ENCODE measurements at places on chromosomes 7 and 10.

DNA sequence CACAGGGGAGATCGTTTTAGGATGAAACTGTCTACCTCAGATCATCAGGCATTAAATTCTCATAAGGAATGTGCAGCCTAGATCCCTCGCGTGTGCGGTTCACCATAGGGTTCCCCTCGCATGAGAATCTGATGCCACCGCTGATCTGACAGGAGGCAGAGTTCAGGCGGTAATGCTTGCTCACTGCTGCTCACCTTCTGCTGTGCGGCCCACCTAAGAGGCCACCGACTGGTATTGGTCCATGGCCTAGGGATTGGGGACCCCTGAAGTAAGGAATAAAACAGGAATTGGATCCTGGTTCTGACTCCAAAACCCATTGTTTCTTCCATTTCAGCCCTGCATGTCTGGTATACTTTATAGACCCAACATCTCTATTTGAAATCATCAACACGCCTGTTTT, 4.1 kb downstream of the NOD1 start:
- no peak for DNase-seq

GRCh38 chr7:94391726-94392392, 2.8 kb upstream of the COL1A2 start:
- DNase-seq: no peak

DNA sequence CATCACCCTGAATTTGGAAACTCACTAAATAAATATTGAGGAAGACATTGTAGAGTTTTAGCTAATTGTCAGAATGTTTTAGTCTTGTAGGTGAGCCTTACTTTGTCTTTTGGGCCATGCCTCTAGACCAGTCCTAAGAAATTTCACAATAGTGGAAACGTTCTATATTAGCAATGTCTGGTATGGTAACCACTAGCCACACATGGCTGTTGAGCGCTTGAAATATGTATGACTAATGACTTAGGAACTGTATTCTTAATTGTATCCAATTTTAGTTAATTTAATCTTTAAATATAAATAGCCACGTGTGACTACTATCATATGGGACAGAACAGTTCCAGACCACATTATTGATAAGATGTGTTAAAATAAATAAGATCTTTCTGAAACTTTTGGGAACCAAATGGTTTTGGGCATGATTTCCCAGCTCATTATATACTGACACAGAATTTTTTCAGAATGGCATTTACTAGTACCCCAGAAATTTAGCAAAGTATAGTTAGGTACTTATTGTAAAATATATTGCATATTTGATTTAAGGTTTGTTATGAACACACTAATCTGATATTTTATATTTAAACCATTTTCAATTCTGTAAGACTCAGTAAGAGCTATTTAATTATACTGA, 95.0 kb downstream of the VPS50 start:
- no peak for DNase-seq

GRCh38 chr10:15504101-15504840, 133.2 kb upstream of the FAM171A1 start:
- no peak for DNase-seq

DNA sequence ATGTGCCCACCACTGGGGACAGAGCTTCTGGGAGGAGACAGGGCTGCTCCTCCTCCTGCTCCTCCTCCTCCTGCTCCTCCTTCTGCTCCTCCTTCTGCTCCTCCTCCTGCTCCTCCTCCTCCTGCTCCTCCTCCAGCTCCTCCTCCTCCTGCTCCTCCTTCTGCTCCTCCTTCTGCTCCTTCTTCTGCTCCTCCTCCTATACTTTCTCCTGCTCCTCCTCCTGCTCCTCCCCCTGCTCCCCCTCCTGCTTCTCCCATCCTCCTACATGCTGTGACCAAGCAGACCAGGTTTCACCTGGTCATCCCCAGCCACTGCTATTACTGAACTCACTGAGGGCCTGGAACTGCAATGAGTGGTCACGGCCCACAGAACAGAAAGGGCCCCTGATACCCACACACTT, 154.0 kb upstream of the PPP2R2D start:
- no peak for DNase-seq

DNA sequence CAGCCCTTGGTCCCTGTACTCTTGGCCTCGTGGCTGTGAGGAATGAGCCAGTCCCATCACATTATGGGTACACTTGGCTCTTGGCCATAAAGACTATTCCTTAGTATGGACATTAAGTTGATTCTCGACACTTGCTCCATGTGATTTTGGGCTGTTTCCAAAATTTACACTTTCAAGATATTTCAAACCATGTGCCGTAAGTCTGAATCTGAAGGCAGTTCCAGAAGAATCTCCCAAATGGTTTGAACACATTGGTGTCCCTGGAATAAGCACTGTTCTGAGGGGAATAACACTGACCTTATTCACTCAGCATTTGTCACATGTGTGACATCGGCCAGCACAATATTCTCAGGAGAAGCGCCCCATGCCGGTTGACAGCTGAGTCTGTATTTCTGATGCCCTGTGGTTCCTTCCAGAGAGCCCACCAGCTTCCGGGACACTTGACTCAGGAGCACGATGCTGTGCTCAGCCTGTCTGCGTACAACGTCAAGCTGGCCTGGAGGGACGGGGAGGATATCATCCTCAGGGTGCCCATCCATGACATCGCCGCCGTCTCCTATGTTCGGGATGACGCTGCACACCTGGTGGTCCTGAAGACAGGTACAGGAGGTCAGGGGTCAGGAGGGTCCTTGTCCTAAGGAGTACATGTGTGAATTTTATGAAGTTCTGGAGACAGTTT, 24.6 kb downstream of the NACAD start:
- no peak for DNase-seq

DNA sequence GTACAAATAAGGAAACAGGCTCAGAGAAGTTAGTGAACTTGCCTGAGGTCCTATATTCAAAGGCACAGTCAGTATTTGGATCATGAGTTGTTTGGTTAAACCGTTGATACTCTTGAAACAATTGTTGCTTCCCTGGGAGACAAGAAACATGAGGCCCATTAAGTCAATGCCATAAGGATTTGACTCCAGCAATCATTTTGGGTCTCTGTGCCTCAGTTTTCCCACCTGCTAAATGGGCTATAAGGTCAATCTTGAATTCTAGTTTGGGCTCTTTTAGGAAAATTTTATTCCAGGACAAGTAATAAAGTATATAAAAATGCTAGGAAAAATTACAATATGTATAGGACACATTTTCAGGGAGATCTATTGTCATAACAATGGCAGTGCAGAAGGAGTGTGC, 202.1 kb downstream of the TMEM26 start:
- no peak for DNase-seq

DNA sequence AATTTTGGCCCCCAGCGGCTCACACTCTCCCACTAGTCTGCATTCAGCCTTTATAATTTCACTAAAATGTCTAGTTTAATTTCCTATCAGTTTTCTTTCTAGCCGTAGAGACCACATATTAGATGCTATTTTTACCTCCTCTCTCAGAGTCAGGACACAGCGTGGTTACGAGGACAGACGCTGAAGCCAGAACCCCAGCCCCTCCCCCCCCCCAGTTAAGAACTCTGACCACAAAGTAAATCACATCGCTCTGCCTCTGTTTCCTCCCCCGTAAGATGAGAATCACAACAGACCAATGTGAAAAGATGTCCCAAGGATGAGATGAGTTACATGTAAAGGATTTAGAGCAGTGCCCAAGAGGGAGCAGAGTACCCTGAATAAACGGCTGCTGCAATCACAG, 11.1 kb upstream of the TARP start:
- no peak for DNase-seq

- DNase-seq: no peak
Measured at GRCh38 chr10:10855151-10855581, 162.5 kb upstream of the CELF2 start.

- DNase-seq: no peak
Measured at GRCh38 chr10:5893321-5893720, 3.3 kb downstream of the FBH1 start.

GRCh38 chr10:1572519-1573333, 164.6 kb downstream of the ADARB2 start:
- DNase-seq: no peak

GRCh38 chr7:17618652-17618974, 320.2 kb downstream of the AHR start:
- DNase-seq: no peak

DNA sequence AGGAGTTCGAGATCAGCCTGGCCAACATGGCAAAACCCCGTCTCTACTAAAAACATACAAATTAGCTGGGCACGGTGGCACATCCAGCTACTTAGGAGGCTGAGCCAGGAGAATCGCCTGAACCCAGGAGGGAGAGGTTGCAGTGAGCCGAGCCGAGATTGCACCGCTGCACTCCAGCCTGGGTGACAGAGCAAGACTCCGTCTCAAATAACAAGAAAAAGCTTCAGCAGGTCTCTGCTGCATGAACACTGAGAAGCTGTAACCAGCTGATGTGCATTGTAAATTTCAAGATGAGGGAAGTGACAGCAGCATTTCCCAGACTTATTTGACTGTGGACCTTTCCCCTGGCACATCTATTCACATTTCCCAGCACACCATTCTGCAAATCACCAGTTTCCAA, 222.0 kb downstream of the CALN1 start:
- DNase-seq: no peak

GRCh38 chr7:100545360-100546128, 6.5 kb downstream of the AGFG2 start:
- peak; percentile 10 for DNase-seq

GRCh38 chr10:71260622-71261325, 48.4 kb downstream of the UNC5B start:
- DNase-seq: no peak

DNA sequence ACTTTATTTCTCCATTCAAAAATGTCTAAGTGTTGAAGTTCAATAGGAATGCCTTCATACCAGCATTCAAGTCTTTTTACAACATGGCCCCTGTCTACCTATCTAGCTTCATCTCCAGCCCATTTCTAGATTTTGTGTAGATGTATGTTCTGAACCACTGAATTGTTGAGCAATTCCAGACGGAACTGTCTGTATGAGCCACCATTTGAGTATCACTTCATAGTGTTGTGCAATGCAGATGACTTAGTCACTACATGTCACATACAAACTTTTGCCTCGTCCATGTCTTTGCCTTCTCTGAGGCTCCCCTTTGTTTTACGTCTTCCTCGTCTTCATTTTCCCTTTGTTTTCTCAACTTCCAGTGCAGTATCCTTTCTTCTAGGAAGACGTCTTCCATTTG, 118.1 kb downstream of the INHBA start:
- DNase-seq: peak; percentile 91

DNA sequence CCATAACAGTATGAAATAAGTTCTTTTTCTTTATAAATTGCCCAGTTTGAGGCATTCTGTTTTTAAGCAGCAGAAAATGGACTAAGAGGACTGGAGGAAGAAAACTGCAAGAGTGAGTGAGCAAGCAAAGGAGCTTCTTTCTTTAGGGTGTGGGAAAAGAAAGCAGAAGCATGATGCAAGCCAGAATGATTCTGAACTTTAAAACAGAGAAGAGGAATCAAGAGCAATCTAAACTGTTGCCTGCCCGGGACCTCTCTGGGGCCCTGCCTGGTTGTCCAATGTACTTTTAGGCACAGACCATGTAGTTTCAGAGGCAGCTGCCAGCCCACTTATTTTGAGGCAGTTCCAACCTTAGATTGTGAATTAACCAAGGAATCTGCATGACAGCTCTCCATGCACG, 186.3 kb downstream of the PLPP4 start:
- DNase-seq: peak; percentile 49

GRCh38 chr10:20007426-20007825, 191.2 kb downstream of the PLXDC2 start:
- DNase-seq: no peak

DNA sequence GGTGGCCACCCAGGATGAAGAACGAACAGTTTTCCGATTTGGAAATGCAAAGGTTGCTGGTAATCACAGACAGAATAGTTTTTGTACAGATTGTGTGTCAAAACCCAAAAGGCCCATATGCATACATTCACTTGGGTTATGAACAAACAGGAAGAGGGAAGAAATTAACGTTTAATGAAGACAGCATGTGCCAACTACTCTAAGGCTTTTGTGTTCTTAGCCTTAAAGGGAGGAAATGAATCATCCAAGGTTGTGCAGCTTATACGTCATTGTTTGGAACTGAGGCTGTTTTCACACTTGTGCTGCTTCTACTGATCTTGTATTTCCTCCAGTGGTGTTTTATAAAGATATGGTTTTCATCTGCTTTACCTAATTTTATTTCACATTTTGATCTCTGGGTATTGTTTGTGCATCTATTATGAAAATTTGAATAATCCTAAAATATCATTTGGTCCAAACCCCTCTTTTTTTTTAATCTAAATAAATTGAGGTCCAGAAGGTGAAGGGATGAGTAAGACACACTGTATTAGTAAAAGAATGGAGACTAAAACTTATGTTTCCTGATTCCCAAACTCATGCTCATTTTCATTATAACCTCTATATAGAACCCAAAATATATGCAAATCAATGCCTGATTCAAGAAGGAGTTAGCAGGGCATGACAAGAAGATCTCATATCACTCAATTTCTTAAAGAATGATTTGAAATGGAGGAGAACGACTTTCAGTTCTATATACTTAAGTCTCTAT, 373.1 kb downstream of the THSD7A start:
- DNase-seq: peak; percentile 38

GRCh38 chr7:26593896-26594295, 270.5 kb downstream of the SKAP2 start:
- DNase-seq: no peak

DNA sequence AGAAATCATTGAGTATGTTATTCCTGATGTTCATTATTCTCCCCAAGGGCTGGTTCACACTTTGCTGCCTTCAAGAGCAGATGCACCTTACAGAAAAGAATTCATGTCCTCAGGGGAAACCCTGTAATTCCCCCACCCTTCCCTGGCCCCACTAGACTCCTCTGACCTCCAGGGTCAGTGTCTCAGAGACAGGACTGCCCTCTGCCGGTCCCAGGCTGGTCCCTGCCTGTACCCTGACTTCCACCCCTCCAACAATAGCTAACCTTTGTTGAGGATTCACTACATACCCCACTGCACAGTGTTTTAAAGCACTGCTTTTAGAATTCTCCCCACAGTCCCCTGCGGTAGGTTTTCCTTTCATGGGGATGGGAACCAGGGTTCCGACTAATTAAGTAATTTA, 4.4 kb upstream of the SEPHS1 start:
- DNase-seq: no peak

GRCh38 chr10:36018996-36019395, 376.9 kb upstream of the FZD8 start:
- no peak for DNase-seq

- DNase-seq: no peak
Measured at GRCh38 chr10:3076138-3076537, 8.8 kb downstream of the PFKP start.

DNA sequence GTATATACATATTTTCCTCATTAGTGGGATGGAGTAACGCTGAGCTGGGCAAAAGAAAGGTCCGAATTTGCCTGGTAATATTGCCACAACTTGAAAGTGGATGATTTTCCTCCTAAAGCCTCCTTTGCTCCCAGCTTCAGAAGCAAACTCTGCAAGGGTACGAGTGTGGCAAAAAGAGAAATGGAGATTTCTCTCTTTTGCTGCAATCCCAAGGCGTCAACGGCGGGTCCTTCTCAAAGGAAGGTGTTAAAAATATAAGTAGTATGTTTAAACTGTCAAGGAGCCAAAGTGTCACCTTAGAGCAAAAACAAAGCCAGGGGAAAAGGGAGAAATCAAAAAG, 12.4 kb upstream of the HOXA2 start:
- DNase-seq: no peak

- no peak for DNase-seq
Measured at GRCh38 chr10:47294501-47294900, 5.5 kb upstream of the GDF10 start.

- DNase-seq: no peak
Measured at GRCh38 chr7:30906515-30907240, 5.0 kb upstream of the AQP1 start.

GRCh38 chr7:32314761-32315160, 175.4 kb downstream of the LSM5 start:
- no peak for DNase-seq

Data from CD14-positive monocyte (primary cell).